ENCODE measurements at places on chromosomes 2 and 18.

GRCh38 chr2:86297382-86298147 lies 39.9 kb downstream of the REEP1 start:
- DNase-seq: no peak

DNA sequence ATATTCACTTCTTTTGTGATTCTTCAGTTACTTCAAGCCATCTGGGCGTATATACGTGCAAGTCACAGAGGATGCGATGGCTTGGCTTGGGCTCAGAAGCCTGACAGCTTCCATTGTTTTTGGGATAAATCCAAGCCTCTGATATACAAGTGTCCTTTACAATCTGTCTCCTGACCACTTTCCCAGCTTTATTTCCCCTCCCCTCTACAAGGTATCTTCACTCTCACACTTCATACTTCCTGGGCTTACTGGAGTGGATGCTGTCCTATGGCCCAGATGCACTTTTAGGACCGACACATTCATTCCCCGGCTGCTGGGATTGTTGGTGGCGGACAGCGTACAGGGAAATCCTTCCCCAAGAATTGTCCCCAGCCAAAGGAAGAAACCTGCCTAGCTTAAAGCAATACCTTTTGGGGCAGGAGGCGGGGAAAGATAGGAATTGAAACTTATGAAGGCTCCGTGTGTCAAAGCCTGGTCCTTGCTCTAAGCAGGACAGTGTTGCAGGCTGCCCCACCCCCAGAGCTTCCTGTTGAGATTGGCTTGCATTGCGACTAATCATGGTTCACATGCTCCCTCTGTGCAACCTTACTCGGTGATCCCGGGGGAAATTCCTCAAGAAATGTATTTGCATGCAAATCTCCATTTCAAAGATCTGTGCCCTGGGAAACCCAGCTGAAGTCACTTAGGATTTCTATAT lies 802.9 kb upstream of the ID2 start:
- DNase-seq: no peak

- DNase-seq: no peak
These were observed 130.3 kb upstream of the CTAGE1 start for GRCh38 chr18:22547807-22548561.

- no peak for DNase-seq
These were observed 133.6 kb downstream of the SP3 start for GRCh38 chr2:173831312-173832229.

- DNase-seq: no peak
These were observed 98.5 kb upstream of the RIOK3 start for GRCh38 chr18:23354625-23355024.

GRCh38 chr2:239944694-239945551 lies 80.2 kb downstream of the NDUFA10 start:
- no peak for DNase-seq

Measured in stimulated activated CD8-positive, alpha-beta memory T cell treated with anti-CD3 and anti-CD28 coated beads, Interleukin-4, amount 100 ng/mL, for 4 hours (primary cell).